ENCODE measurements at places on chromosomes 5 and 9.

DNA sequence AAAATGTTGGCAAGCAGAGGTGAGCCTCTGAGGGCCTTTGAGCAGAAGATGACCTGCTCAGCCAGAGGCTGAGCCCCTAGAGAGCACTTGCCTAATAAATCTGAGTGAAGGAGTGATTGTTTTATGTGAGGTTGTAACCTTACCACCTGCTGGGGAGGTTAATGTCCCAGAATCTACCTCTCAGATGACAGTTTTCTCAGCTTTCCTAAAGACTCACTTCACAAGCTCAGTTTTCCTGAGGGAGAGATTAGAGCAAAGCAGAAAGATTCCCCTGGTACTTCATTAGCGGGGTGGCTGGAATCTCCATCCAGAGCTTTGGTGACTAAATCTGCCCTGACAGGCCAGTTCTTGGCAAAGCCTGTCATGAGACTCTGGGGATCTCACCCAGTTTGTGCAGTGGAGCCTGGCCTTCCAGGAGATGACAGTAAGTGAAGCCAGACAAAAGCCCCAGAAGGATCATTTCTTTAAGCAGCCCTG is 48.8 kb upstream of the GALNT10 start:
- DNase-seq, result no peak

GRCh38 chr5:17358031-17358430 is 140.0 kb upstream of the TAF11L2 start:
- no peak for DNase-seq

GRCh38 chr9:8555762-8556500 is 756.4 kb upstream of the DMAC1 start:
- no peak for DNase-seq

- DNase-seq, result no peak
Measured at GRCh38 chr5:922436-923280, 30.0 kb downstream of the TRIP13 start.

- DNase-seq, result no peak
Measured at GRCh38 chr9:32706725-32707100, 71.2 kb upstream of the TAF1L start.
